ENCODE measurements at places on chromosomes 1 and 21. TPM values are rescaled to one million over a fixed set of nuclear protein-coding genes. Genes with fewer than 3 reads are reported as not detected.
A peak's percentile ranks its signal among the peaks of the same experiment; 100 is the strongest.

DNA sequence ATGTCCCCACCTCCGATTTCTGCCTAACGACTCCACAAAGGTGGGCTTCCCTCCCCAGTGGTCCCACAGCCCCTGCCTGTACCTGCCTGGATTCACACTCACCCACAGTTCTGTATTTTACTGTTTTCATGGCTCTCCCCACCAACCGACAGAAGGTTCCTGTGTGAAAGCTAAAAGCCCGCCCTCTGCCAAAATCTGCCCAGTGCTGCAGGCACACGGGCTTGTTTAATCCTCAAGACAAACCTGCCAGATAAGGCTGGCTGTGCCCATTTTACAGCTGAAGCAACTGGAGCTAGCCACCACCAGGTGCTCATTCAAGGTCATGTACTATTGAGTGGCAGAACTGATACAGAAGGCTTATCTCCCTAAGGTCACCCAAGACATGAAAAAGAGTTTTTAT is 114.5 kb downstream of the HIVEP3 start:
- no peak for DNase-seq

GRCh38 chr1:177413982-177414596 is 243.3 kb downstream of the BRINP2 start:
- DNase-seq, result no peak

DNA sequence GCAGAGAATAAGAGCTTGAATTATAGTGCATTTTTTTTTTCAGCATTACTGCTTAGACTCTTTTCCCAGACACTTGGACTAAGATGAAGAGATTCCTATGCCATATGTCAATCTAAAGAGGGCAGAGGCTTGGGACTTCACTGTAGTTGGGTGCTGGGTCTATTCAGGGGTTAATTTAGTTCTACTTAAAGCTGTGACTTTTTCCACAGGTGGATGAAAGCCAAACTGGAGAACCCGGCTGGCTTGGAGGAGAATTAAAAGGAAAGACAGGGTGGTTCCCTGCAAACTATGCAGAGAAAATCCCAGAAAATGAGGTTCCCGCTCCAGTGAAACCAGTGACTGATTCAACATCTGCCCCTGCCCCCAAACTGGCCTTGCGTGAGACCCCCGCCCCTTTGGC is 104.8 kb downstream of the ATP5PO start:
- DNase-seq, result no peak

The KIRREL1 gene
- not detected for total RNA-seq

The S100A7A gene
- total RNA-seq, result not detected

DNA sequence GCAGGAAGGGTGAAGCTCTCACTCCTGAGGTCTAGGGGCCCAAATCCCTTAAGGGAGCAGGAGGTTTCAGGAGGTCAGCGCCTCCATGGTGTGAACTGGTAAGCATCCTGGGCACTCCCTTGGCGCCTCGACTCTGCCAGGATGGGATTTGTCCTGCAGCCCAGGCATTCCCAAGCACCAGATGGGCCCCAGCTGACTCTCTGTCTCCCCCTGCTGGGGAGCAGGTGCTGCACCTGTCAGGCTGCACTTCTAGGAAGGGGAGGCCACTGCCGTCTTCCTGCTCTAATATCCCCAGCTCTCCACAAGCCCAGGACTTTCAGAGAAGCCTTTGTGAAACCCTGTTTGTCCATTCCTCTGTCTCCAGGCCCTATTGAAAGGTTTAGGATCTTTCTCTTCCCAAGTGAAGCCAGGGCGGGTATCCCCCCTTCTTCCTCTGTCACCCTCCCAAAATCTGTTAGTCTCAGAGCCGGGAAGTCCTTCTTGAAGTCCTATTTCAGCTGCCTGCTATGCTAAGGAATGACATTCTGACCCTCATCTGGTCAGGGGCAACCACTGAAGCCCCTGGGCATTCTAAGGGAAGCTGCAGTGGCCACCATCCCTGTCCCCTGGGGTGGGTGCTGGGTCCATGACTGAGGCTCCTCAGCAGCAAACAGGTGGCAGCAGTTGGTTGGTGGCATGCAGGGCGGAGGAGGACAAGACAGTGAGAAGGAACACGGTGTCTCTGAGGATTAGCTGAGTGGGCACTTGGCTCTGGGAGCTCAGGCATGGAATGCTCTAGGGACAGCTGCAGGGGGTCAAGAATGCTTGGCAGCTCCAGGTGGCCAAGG is 3.2 kb downstream of the MYBPH start:
- DNase-seq, result peak; percentile 17

The LMOD1 gene
- total RNA-seq, result not detected

The FCN3 gene
- not detected for total RNA-seq

- no peak for DNase-seq
Measured at GRCh38 chr1:26645734-26646133, 50.1 kb upstream of the ARID1A start.

DNA sequence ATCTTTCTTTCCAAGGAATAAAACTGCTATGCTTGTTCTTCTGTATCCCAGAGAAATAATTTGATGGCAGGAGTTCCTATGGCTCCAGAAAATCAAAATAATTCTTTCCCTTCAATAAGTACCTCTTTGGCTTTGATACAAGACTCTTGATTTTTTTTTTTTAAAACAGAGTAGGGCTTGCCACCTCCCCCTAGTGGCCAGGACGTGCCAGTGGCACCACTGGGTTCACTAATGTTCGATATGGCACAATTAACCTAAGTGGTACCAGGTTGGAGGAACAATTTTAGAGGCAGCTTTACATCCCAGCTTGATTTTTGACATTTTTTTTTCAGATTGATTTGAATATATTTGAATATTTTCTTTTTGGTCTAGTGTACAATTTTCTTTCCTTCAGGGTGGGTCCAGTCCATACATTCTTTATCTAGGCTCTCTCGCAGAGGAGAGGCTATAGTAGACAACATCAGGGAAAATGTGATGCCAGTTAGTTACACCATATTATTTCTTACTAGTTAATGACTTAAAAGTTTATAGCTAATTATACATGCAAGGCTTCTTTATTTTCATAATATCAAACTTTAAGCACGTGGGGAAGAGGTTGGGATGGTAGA is 330.9 kb downstream of the S1PR1 start:
- DNase-seq, result peak; percentile 16

DNA sequence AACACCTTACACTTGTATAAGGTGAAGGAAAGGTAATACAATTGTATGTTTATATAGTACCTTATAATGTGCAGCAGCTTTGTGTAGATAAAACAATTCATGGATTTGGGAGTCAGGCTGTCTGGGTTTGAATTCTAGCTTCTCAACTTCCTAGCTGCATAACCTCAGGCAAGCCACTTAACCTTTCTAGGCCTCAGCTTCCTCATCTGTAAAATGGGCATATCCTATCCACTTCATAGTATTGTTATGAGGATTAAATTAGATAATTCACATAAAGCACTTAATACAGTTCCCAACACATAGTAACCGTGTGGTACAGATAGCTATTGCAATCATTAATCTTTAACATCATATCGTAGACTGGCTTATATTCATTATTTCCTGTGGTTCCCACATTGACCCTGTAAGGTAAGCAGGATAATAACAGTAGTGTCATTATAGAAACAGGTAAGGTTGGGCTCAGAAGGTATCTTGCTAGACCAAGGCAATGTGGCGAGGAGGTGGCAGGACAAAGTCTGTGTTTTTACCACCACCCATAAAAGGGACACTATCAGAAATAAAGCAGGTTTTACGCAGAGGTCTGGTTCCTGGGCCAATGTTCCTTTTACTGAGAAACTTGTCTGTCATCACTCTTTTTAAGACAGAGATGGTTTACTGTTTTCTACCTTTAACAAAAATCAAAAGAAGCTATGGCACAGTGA is 334.1 kb downstream of the RRAGC start:
- DNase-seq, result no peak

GRCh38 chr21:42349420-42350317 is 1.1 kb downstream of the TFF2 start:
- no peak for DNase-seq

The IL20 gene
- total RNA-seq, result not detected

The SLC26A9 gene
- total RNA-seq, result not detected

The VASH2 gene
- 0.10 TPM for total RNA-seq

DNA sequence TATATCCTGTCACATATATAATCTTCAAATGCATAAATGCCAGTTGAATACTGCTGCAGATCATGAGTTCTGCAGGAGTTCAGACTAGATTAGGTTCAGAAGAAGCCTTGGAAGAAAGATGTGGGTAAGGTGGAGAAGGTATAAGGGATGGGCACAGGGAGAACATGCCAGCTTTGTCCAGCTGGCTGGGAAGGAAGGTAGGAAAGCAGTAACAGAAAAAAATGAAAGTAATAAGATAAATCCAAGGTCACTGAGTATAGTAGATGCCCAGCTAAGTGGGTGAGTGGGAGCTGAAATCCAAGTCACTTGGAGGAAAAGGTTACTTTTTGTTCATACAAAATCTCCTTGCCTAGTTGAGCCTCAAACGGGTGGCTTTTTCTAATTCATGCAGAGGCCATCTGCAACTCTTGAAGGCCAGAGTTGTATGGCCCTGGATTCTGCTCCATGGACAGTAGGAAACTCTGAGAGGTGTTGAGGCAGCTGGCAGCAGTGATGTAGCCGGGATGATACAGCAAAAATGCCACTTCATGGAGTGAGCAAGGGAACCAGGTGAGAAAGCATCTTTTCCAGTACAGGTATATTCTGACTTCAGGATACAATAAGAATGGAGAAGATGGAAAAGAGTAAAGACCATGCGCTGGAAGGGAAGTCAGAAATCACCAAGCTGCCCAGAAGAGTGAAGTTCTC is 3.4 kb downstream of the RCSD1 start:
- DNase-seq, result no peak

GRCh38 chr1:181359012-181359411 is 124.3 kb upstream of the CACNA1E start:
- DNase-seq, result no peak

The PRAMEF4 gene
- total RNA-seq, result not detected

DNA sequence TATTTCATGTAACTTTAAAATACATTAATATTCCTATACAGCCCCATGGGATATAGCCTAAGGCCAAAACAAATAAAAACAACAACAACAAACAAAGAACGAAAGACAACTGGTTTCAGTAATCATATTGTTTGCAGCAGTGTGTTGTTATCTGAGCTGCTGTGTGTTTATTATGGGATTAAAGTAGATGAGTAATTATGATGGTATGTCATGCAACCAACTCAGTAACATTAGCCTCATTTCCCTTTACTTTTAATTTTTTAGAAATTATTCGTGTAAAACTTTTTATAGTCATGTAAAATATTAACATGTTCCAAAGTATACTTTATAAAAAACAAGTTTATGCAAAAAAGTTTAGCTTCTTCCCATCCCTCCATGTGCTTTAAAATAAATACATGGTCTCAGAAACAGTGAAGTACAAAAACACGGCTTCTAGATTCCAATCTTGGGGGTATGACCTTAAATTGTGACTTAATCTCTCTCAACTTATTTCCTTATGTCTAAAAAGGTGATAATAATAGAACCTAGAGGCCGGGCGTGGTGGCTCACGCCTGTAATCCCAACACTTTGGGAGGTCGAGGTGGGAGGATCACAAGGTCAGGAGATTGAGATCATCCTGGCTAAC is 176.1 kb downstream of the SLC45A1 start:
- DNase-seq, result no peak

GRCh38 chr1:167934426-167935215 is 1.9 kb upstream of the DCAF6 start:
- DNase-seq, result no peak

GRCh38 chr21:42097860-42098454 is 26.8 kb downstream of the UMODL1 start:
- DNase-seq, result no peak

DNA sequence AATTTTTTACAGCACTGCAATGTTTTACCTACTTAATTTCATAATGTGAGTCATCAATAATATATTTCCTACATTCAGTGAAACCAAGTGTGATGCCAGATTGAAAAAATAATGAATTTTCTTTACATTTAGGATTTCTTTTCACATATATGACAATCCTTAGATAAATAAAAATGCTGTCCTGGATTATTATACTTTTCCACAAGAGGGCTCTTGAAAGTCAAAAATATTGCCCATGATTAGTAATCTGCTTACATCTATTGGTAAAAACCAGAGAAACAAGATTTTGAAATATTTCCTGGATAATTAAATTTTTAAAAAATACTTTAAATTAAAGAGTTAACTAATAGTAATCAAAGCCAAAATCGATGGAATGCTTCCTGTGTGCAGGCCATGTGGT is 86.8 kb upstream of the PLPPR4 start:
- DNase-seq, result no peak

The C1orf185 gene
- not detected for total RNA-seq

GRCh38 chr1:112263453-112263852 is 132.6 kb upstream of the CTTNBP2NL start:
- no peak for DNase-seq

DNA sequence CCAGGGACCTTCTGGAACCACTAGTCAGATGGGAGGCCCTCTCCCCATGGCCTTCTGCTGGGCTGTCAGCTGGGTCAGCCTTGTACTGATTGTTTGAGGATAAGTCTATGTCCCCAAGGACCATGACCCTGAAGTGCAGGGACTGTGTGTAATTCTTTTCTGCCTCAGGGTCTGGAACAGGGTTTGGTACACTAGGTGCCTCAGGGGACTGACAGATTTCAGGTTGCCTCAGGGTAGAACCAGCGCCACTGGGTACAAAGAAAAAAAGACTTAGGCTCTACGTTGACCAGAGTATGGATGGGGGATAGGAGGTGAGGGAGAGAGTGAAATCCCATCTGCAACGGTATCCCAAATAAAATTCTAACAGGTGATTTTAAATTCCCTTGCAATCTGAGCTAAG is 3.0 kb downstream of the KDF1 start:
- no peak for DNase-seq

The ACTL8 gene
- total RNA-seq, result not detected

The FCRL5 gene
- total RNA-seq, result not detected

GRCh38 chr1:90716552-90717355 is at the start of gene BARHL2:
Gene BARHL2 (minus strand): TSS chr1:90717302. CDS start chr1:90717195, 107 bp downstream.
- no peak for DNase-seq

The GABRD gene
- 0.26 TPM for total RNA-seq

- DNase-seq, result no peak
Measured at GRCh38 chr21:42819861-42820615, 59.3 kb downstream of the WDR4 start.

The LCE2C gene
- total RNA-seq, result not detected

The RUNX3 gene
- 133 TPM for total RNA-seq

DNA sequence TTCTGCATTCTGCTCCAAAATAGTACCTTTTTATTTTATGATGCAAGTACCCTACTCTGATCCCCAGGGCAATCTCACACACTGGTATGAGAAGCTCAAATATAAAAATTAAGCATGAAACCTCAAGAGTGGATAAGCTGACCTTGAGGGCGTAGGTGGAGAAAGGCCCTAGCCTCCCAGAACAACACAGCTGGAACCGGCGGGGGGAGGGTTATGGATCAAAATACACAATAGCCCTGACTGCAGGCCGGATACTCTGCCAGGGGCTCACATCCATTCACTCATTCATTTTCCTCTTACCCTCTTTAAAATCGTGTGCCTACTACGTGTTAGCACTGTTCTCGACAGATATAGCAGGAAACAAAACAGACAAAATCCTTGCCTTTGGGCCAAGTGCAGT is 32.8 kb upstream of the ECE1 start:
- DNase-seq, result no peak
